Natural killer cell (primary cell): ENCODE measurements at places on chromosomes 6 and 20. TPM values are rescaled to one million over a fixed set of nuclear protein-coding genes. Genes with fewer than 3 reads are reported as not detected.

- no peak for DNase-seq
Measured at GRCh38 chr6:52356017-52356416, 5.9 kb upstream of the PAQR8 start.

- no peak for DNase-seq
Measured at GRCh38 chr6:20879526-20879925, 345.3 kb downstream of the CDKAL1 start.

DNA sequence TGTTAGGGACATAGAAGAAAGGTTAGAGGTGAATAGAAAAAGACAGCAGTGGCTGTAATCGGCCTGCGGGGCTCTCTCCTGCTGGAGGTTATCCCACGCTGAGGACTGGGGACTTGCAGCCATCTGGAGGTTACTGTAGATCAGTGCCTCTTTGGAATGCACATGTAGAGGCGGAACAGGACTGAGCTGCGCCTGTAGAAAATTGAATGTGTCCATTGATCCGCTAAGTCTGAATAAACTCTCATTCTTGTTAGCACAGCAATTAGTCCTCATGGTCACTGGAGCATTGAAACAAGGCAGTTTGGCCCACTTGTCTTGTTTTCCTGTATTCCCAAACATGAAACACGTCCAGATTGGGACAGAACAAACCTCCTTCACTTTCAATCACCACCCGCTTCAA is 46.3 kb upstream of the F13A1 start:
- DNase-seq: no peak

DNA sequence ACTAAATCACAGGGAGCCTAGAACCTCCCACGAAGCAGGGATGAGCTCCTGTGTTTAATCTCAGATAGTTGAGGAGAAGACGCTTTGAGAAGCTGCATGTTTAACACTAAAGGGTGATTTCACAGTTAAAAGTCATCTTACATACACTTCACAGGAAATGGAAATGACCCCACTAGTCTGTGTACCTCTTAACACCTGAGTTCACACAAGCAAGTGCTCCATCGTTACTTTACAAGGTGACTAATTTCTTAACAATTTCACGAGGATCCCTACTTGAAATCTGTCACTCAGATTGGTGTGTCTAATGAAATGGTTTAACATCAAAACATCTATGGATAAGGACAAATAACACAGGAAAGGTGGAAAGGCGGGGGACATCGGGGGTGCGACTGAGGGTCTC is 93.8 kb upstream of the RPS6KA2 start:
- no peak for DNase-seq

DNA sequence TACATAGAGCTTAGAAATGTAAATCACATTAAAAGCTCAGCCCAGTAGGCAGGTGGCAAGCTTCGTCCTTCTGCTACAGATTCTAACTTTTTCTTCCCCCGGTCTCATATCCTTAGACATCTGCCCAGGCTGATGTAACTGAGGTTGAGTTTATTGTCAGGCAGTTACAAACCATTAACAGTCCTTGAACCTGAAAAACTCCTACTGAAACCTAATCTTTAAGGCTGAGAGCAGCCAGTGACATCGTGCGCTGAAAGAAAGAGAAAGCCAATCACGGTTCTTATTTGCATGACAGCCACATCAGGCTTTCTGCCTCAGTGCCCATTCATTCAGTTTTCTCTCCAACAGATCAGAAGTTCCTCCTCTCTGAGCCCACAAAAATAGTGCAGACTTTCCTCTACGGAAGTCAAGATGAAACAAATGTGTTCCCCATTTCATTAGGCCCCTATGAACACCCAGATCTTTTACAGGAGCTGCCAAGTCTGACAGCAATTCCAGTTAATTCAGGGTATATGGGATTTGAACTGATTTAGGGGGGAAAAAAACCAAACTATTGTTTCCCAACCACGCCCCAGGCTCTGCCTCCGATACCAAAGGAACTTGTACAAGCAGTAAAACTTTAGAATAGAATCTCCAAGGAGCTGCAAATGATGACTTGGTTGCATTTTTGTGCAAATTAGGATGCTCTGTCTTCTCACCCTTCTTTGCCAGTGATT is at the start of gene NHSL1:
TSS of gene NHSL1 (minus strand) at position 192 of the 716 bp plus-strand sequence. CDS start 204 bp downstream, outside the sequence.
- DNase-seq: no peak

Gene HLA-DQB1
- total RNA-seq: 97.3 TPM

GRCh38 chr6:42932412-42932811 is 3.1 kb downstream of the CNPY3 start:
- no peak for DNase-seq

DNA sequence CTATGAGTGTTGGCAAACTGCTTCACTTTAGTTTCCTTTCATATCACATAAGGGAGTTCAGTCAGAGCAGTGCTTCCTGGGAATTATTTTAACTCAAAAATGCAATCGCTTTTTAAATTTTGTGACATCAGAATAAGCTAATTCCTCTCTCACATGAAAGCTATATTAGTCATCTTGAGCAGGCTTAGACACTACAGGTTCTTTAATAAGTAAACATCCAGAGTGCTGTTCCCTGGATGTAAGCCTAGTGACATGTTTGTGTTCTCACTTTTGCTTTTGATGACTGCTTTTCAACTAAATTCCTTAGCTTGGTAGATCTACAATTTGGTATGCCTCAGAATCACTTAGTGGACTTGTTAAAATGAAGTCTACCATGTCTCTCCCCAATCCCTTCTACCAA is 252.7 kb upstream of the POU3F2 start:
- DNase-seq: no peak

GRCh38 chr20:13703265-13703664 is 64.5 kb upstream of the TASP1 start:
- DNase-seq: no peak

- DNase-seq: no peak
Measured at GRCh38 chr6:46906776-46907175, 15.0 kb downstream of the ADGRF5 start.

Gene MAFB
- total RNA-seq: 38.9 TPM

DNA sequence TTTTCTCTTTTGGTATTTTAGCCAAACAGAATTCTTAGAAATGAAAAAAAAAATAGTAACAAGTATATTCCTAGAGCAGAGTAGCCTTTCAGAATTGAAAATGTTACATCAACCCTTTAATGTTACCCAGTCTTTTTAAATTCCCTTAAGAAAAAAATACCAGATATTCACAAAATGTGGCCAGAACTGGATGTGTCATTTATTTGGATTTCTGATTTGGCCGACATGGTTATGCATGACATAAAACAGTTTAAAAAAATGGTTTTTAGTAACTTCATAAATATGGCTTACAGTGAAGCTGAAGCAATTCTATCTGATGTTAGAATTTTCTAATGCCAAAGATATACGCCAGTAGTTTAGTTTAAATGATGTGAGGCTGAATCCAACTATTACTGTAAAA is 112.0 kb downstream of the ATXN1 start:
- no peak for DNase-seq
